ENCODE measurements at places on chromosomes 7 and 10.

- peak; percentile 70 for DNase-seq
Observed at GRCh38 chr10:17200912-17201793, at the start of gene TRDMT1. TRDMT1 (minus strand) TSS chr10:17201672; CDS start chr10:17201634, 38 bp downstream.

GRCh38 chr10:68826764-68827591, at the start of gene STOX1:
STOX1 (plus strand) TSS chr10:68827531; CDS start chr10:68827624, 93 bp downstream.
- DNase-seq: peak; percentile 39

GRCh38 chr7:96931891-96932290, 73.5 kb upstream of the DLX6 start:
- DNase-seq: no peak

DNA sequence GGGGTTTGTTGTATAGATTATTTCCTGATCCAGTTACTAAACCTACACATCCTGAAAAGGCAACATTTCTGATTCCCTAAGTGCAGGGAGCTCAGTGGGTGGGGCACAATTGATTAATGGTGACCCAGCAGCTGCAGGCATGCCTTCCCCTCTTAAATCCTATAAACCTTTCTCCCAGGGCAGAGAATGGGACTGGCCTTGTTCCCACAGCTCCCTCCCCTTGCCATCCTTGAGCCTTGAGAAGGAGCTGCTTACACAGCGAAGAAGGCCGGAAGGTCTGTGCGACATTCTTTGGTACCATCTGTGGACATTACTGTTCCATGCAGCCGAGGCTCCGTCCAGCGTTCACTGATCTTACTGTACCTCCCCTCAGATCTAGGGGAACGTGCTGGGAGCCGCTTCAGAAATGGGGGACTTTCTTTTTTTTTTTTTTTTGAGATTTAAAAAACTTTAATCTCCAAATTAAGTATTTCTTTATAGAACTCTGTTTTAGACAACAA, 14.3 kb downstream of the KLF6 start:
- DNase-seq: no peak

- DNase-seq: no peak
Observed at GRCh38 chr7:83468251-83468739, 180.6 kb downstream of the SEMA3E start.

GRCh38 chr7:148987751-148988512, 40.4 kb downstream of the PDIA4 start:
- DNase-seq: no peak
